SK-MEL-5 (cell line): ENCODE measurements at places on chromosomes 11 and 22. TPM values are rescaled to one million over a fixed set of nuclear protein-coding genes. Genes with fewer than 3 reads are reported as not detected.

Gene MEI1
- 0.13 TPM in 1 of 2 replicates, not detected in the other for total RNA-seq

Gene PES1
- 185 and 200 TPM in 2 replicates for total RNA-seq

Gene USH1C
- not detected in 2 replicates for total RNA-seq

Gene TCN2
- total RNA-seq, result 1.8 and 2.0 TPM in 2 replicates

Gene P2RY6
- not detected in 2 replicates for total RNA-seq

Gene STT3A
- total RNA-seq, result 125 and 135 TPM in 2 replicates

Gene FERMT3
- 0.13 and 0.29 TPM in 2 replicates for total RNA-seq

Gene FXYD6
- total RNA-seq, result 5.4 and 6.4 TPM in 2 replicates

Gene PGA4
- total RNA-seq, result not detected in 2 replicates

Gene TRPM5
- not detected in 2 replicates for total RNA-seq

Gene XKR3
- total RNA-seq, result 1.9 and 2.8 TPM in 2 replicates

Gene SCN3B
- total RNA-seq, result 0.08 and 0.11 TPM in 2 replicates

Gene FJX1
- total RNA-seq, result 10.0 and 13.5 TPM in 2 replicates

Gene NCR3LG1
- total RNA-seq, result 5.7 and 6.6 TPM in 2 replicates

Gene FGF19
- total RNA-seq, result 0.13 TPM in 1 of 2 replicates, not detected in the other

Gene OR52I1
- total RNA-seq, result not detected in 2 replicates

Gene KCNK4
- not detected in 2 replicates for total RNA-seq

Gene HOATZ
- total RNA-seq, result not detected in 2 replicates

Gene SEPTIN3
- total RNA-seq, result 25.6 and 25.9 TPM in 2 replicates

Gene FOLR3
- not detected in 2 replicates for total RNA-seq

Gene PKDREJ
- not detected in 2 replicates for total RNA-seq

Gene YPEL4
- total RNA-seq, result 4.5 and 5.3 TPM in 2 replicates

Gene FCHSD2
- total RNA-seq, result 7.8 and 8.2 TPM in 2 replicates

Gene OR5A1
- total RNA-seq, result not detected in 2 replicates

Gene OR51I1
- 0.63 TPM in 1 of 2 replicates, not detected in the other for total RNA-seq

Gene SHISA8
- not detected in 2 replicates for total RNA-seq

Gene MPPED2
- 2.6 and 3.7 TPM in 2 replicates for total RNA-seq

Gene KCNE3
- not detected in 2 replicates for total RNA-seq

Gene SCARF2
- total RNA-seq, result 15.3 and 17.0 TPM in 2 replicates

Gene DDI1
- not detected in 2 replicates for total RNA-seq

Gene TRIM48
- 2.4 and 3.0 TPM in 2 replicates for total RNA-seq

Gene CDKN1C
- 14.7 and 18.7 TPM in 2 replicates for total RNA-seq

Gene PRODH
- total RNA-seq, result 0.45 and 0.55 TPM in 2 replicates

Gene ANKK1
- not detected in 2 replicates for total RNA-seq

Gene ANO1
- total RNA-seq, result 1.2 and 2.9 TPM in 2 replicates

Gene PATE2
- total RNA-seq, result 0.11 and 0.53 TPM in 2 replicates

Gene MS4A1
- total RNA-seq, result not detected in 2 replicates

Gene DDX25
- total RNA-seq, result 0.96 and 1.5 TPM in 2 replicates

Gene LRRC10B
- total RNA-seq, result not detected in 2 replicates

Gene SAA4
- total RNA-seq, result not detected in 2 replicates

Gene OR8D4
- total RNA-seq, result not detected in 2 replicates

Gene RAB6A
- 78.3 and 82.4 TPM in 2 replicates for total RNA-seq

Gene OR8A1
- total RNA-seq, result not detected in 2 replicates

Gene SLC1A2
- 0.03 and 0.71 TPM in 2 replicates for total RNA-seq

Gene OSM
- not detected in 2 replicates for total RNA-seq

Gene DGAT2
- total RNA-seq, result 3.9 and 4.1 TPM in 2 replicates

Gene MUC5AC
- total RNA-seq, result not detected in 2 replicates

Gene TMPRSS6
- total RNA-seq, result not detected in 2 replicates

Gene MAJIN
- total RNA-seq, result not detected in 2 replicates

Gene PANX2
- 0.98 and 1.7 TPM in 2 replicates for total RNA-seq

Gene INPP5J
- total RNA-seq, result 0.19 and 0.26 TPM in 2 replicates

Gene SMIM35
- total RNA-seq, result not detected in 2 replicates

Gene HPX
- total RNA-seq, result 0.35 TPM in 1 of 2 replicates, not detected in the other
